ENCODE measurements at places on chromosomes 12 and 14.

- DNase-seq = no peak
These were observed 24.4 kb downstream of the ADCY6 start for GRCh38 chr12:48764521-48764920.

DNA sequence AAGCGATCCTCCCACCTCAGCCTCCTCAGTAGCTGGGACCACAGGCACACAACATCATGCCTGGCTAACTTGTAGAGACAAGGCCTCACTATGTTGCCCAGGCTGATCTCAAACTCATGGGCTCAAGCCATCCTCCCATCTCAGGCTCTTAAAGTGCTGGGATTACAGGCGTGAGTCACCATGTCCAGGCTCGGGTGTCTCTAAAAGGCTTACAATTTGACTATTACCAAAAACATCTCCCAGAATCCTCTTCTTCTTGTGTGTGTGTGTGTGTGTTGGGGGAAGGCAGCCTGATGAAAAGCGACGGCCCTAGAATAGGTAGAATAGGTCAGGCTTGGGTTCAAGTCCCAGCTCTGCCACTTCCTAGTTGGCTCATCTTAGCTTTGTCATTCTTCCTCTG, 16.8 kb downstream of the MSI1 start:
- peak; percentile 43 for DNase-seq

DNA sequence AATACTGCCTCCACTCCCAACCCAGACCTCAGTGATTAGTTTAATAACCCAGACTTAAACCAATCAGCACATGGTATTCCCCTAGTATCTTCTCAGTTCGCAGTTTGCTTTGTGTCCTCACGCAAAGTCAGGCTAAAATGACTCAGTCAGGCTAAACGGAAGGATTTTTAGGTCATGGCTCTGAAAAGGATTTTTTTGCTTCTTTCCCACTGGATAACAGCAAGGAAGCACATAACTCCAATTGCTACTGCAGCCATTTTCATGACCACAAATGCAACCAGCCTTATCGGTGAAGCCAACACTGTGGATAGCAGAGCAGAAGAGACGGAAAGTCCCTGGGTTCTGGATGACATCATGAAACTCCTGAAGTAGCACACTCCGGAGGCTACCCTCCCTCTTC, 67.7 kb downstream of the ZC3H14 start:
- DNase-seq = peak; percentile 88

DNA sequence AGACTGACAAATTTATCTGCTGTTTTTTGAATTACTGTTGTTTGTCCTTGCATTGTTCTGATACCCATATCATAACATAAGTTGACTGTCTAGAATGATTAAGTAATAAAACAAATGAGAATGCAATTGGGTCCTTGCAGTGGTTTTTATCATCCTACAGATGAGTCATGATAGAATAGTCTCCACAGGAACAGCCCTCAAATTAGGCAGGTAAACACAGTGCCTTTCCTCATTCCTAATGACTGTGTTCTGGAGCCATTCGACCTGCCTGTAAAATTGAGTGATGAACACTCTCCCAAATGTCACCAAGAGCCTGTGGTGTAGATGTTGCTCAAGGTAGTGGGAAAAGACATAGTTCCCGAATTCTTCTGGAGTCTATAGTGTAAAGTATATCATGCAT, 12.3 kb downstream of the NKX2-8 start:
- no peak for DNase-seq

GRCh38 chr14:90567991-90568390, 171.2 kb downstream of the CALM1 start:
- DNase-seq = peak; percentile 53

GRCh38 chr12:114403011-114403689, 2.8 kb downstream of the TBX5 start:
- DNase-seq = no peak

DNA sequence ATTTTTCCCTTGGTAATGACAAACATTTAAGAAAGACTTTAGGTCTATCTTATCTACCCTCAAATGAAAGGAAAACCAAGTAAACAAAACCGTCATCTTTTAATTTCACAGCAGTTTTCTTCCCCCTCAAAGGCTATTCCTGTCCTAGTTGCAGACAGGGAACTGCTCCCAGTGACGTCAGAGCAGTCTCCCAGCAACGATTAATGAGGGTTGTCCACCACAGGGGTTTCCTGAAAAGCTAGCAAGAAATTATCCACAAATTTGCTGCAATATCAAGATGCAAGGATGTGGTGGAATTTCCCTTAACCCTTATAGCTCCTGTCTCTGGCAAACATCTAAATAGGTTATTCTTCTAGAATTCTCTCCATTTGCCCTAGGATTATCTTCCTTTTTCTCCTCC, 89.1 kb upstream of the STAC3 start:
- DNase-seq = peak; percentile 75

DNA sequence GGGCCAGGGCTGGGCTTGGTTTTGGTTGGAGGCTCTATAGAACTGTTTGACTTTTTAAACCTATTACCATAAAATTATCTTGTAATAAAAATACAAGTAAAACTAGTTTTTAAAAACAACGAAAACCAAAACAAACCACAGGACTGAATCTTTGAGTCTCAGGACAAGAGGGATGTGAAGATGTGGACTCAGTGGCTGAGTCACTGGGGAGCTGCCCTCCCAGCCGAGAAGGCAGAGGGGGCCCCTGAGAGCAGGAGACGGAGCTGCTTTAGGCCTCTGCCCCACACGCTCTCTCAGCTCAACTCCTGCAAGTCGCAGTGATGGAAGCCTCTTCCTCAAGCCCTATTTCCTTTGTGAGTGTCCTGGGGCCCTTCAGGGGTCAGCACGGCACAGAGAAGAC, 59.0 kb downstream of the CDC42BPB start:
- DNase-seq = peak; percentile 49

GRCh38 chr12:15525441-15525840, 203.1 kb downstream of the PTPRO start:
- no peak for DNase-seq

DNA sequence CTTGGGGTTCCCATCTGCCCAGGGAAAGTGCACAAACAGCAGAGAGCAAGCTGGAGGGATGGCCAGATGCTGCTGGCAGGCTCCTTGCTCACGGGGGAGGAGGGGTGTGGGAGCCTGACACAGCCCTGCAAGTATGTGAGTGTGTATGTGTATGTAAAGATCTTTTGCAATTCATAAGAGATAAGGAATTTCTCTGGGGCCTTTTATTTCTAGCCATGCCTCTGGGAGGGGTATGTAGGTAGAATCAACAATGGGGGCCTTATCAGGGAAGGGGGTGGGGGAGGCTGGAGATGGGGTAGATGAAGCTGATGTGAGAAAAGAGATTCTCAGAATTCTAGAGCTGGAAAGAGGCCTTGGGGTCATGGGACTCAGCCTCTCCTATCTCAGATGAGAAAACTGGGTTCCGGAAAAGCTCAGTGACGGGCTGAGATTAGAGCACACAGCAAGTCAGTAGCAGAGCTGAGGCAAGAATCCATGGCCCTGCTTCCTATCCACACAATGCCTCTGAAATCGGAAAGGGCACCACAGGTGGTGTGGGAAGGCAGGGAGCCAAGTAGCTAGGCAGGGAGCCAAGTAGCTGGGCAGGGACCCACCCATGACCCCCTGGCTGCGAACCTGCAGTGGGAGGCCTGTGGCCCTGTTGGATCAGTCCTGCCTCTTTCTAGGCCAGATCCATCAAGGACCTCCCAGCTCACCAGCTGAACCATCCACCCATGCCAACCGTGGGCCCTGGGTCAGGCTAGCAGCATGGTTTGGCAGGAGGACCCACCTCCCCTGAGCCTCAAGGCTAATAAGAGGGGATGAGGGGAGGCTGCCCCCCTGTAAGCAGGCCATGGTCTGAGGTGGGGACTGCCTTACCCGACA, 54.7 kb downstream of the PLEKHG3 start:
- peak; percentile 86 for DNase-seq

GRCh38 chr14:56528927-56529326, 50.7 kb upstream of the TMEM260 start:
- DNase-seq = no peak

GRCh38 chr12:12645485-12645884, 33.8 kb downstream of the CREBL2 start:
- no peak for DNase-seq

DNA sequence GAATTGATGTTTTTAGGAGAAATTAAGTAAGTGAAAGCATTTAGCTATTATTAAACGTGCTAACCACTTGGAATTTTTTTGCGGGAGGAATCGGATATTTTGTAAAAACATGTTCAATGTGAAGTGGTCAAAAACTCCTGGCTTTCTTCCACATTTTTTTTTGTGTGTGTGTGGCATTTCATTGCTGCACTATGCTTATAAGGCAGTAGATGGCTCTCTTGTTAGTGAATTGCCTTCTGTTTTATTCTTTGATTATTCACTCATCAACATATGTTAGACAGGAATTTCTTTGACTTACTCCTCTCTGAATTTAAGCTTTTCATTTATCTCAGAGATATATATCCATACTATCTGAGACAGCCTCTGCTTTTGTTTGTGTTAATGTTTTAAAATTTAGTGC, 71.3 kb downstream of the DERA start:
- DNase-seq = peak; percentile 60

- no peak for DNase-seq
These were observed 156.2 kb downstream of the ETV6 start for GRCh38 chr12:11805680-11806079.

DNA sequence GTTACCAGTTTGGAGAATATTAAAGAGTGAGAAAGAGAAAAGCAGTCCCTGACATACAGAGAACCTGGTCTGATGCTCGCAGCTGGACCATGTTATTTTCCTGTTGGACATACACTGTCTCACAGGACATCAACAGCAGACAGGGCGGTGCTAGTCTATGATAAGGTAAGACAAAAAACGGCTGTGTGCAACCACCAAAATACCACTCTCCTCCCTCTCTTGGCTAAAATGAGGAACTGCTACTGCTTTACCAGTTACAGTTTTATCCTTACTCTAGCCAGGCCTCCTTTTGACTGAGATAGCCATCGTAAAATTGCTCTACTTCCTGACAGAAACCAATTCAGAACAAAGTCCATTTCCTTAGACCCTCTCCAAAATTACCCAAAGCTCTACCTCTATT, 47.0 kb upstream of the ERGIC2 start:
- no peak for DNase-seq

- DNase-seq = no peak
These were observed 44.3 kb downstream of the RNF34 start for GRCh38 chr12:121443911-121444841.

GRCh38 chr12:4272424-4273272, 914 bp upstream of the CCND2 start:
- peak; percentile 68 for DNase-seq

- no peak for DNase-seq
These were observed 97.1 kb downstream of the C2CD5 start for GRCh38 chr12:22447223-22447622.

- DNase-seq = no peak
These were observed 452 bp downstream of the INHBE start for GRCh38 chr12:57455374-57456144.

- DNase-seq = no peak
These were observed 165.0 kb downstream of the RGS6 start for GRCh38 chr14:72097173-72097783.

DNA sequence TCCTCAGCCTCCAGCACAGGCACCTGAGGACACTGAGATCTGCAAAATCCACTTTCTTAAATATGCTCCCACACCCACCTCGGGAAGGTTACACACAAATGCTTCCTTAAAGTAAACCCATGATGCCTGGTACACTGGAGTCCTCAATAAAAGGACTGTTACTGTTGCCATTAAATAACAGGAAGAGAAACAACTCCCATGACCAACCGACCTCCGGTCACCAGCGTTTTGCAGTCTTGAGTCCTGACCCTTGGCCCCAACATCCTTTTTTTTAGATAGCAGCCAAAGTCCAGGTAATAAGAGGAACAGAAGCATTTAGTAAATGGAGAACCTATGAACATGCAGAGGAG, 42.4 kb downstream of the ITPK1 start:
- DNase-seq = no peak

DNA sequence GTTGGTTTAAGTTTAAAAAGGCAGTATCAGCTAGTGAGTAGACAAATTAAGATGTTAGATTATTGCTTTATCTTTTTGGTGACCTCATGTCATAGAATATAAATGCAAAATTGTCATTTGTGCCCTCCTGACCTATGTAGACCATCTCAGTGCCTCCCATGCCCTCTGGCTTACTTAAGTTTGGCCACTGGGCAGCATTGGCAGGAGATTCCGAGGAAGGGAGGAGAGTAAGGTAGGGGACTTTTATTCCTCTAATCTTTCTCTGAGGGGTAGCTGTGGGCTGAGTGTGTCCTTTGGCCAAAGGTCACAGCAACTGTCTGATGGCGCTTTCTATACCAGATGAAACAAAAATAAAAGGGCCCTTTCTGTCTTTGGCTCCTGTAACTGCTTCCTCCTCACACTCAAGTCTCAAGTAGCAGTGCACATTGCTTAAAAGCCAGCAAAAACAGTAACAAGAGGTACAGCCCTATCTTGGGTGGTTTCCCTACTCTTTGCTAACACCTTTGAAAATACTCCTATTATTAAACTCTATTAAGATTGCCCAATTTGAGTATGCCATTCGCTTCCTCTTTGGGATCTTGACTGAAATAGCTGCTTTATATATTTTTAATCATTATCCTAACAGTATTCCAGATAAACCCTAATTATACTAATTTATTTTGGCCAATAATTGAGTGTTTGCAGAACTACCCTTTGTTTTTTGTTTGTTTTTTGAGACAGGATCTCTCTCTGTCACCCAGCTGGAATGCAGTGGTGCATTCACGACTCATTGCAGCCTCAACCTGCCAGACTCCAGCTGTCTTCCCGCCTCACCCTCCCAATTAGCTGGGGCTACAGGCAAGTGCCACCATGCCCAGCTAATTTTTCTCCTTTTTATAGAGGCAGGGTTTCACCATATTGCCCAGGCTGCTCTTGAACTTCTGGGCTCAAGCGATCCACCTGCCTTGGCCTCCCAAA, 56.5 kb upstream of the KCNH3 start:
- peak; percentile 32 for DNase-seq

DNA sequence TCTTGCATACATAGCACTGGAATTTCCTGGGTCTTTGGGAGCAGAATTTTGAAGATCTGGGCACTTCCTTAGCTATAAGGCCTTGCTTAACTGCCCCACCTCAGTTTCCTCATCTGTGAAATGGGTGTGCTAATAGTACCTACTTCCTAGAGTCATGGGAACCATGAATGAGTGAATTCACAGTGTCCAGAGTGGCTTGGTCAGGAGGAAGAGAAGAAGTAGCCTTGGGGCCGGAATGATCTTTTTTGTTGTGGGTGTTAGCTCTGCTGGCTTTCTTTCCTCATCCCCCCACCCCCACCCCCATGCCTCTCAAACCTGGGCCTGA, 2.4 kb downstream of the SH2B3 start:
- no peak for DNase-seq
